ENCODE measurements at places on chromosomes 13 and 19.

DNA sequence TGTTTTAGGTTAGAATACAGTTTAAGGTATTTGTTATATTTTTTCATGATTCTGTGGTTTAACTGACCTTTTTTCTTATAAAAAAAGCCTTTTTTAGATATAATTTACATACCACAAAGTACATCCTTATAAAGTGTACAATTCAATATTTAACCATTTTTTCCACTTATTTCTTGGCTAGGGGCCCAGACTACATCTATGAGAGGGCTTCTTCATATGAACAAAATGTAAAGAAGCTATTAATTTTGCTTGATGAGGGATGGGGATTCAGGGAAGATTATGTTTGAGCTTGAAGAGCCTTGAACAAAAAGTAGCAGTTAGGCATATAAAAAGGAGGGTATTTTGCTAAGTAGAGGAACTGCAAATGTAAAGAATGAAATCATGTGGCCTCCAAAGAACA, 2.2 kb downstream of the CCDC122 start:
- no peak for DNase-seq

- no peak for DNase-seq
Observed at GRCh38 chr13:35593651-35594050, 117.2 kb upstream of the MAB21L1 start.

GRCh38 chr13:21124852-21125251, 51.5 kb downstream of the SKA3 start:
- no peak for DNase-seq

DNA sequence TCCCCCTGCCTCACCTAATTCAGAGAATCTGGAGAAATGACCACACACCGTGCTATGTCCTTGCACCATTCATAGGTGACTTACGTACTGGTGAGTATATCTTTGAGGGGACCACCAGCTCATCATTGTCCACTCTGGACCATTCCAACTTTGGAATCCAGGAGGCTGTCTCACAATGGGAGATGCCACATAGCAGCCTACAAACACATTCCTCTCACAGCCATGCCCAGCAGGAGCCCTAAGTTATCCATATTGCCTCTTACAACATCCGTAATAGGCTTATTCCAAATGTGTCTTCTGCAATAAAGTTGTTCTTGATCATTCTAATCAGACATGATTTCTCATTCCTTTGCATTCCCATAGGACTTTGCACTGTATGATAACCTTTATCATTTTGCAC, 436.7 kb downstream of the EFNB2 start:
- DNase-seq, result no peak

- DNase-seq, result no peak
Observed at GRCh38 chr19:46798713-46799112, 10.3 kb upstream of the SLC1A5 start.

DNA sequence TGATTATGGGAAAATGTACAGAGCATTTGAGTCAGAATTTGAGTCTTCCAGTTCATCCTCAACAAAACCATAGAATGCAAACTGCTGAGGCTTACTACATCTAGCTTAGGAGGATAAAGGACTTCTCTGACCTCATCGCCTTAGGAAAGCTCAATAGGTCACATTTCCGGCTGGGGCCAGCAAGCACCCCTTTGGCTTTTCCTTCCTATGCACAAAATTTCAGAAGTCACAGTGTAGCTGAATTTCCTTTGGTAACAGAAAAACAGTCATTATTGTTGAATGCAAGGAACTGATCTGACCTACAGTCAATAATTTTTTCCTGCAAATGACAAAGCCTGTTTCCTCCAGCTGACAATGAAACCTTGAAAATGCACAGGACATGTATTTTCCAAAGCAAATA, 32.8 kb upstream of the LRCH1 start:
- DNase-seq, result no peak

DNA sequence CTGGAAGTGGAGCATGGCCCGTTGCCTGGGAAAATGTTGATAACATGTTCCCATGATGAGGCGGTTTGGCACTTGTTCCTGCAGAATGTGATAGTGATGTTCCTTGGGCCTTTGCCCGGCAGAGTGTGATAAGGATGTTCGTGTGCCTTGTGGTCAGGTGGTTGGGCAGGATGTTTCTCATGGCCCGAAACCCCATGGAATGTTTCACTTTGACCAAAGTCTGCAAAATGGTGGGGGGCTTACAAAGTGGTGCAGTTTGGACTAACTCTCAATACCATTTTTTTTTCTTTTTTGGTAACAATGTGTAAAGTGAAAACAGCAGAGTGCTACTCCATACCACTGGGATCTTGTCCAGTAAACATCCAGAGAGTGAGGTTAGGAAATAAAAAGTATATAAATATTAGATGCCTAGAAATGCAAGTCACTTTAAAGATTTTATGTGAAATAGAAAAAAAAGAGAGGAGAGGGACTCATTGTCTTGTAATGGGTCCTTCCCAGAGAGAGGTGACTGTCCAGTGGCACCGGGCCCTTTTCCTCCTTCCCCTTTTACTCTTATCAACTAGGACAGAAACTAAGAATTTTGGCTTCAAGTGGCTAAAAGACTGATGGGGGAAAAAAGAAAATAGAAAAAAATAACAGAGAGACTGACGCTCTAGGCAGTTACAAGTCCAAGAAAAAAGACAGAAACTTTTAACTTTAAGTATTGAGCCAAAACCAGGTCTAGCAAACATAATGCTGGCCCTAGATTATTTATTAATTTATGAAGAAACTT, 5.7 kb downstream of the FPR3 start:
- DNase-seq, result no peak

Measured in CD4-positive, alpha-beta T cell treated with Interferon alpha-2 for 1 hour (primary cell).